Bone marrow (tissue), 2 donors: ENCODE measurements at places on chromosomes 16 and 17.

DNA sequence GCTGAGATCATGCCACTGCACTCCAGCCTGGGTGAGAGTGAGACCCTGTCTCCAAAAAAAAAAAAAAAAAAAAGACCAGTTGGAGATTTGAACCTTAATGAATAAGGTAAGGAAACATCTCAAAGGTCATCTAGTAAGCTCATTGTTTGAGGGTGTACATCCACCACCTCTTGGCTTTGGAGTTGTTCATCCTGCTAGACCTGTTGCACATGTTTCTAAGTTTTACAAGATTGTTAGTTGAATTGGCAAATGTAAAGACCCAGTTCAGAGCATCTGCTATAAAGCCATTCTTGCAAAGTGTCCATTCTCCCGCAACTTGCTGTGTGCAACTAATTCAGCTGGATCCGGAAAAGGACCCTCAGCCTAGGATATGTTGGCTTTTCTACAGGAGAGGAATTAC is 1.5 kb downstream of the PSMD7 start:
- DNase-seq, result no peak

- DNase-seq, result no peak
These were observed 183.5 kb downstream of the PHKB start for GRCh38 chr16:47644661-47645060.

GRCh38 chr17:14301279-14302090 is 604 bp downstream of the HS3ST3B1 start:
- DNase-seq, result no peak

- no peak for DNase-seq
These were observed 4.6 kb upstream of the NOL11 start for GRCh38 chr17:67713169-67713568.

DNA sequence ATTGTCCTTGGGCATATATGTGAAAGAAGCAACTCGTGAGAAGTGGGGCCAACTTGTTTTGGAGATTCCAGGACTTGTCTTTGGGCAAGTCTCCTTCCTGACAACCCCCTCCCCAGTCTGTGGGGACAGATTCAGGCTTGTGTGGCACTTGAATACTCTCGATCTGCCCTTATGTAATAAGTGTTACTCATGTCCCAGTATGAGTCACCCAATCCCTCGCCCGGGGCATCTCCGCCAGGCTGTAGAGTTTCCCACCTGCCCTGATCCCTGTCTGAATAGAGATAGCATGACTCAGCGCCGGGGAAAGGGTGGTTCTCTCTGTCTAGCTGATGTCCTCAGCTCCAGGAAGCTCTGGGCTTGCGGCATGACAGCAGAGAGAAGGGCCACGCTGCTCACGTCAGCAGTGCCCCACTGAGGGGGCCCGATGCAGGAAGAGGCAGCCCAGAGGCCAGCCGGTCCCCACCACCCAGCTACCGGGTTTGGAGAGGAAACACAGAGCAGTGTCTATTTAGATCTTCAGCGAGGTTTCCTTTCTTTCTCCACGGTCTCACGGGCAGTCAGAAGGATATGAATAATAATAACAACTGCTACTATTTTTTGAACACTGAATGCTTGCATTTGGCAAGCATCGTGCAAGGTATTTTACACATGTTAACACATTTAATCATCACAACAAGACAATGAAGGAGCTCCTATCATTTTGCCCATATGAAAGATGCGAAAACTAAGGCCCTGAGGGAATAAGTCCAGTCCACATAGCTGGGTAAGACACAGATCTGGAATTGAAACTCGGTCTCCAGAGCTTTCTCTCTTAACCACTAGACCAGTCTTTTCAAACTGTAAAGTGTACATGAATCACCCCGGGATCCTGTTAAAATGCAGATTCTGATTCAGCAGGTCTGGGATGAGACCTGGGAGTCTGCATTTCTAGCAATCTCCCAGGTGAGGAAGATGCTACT is 426.7 kb upstream of the MAF start:
- peak; percentile 48 for DNase-seq

GRCh38 chr16:55325080-55325447 is 1.1 kb downstream of the IRX6 start:
- DNase-seq, result no peak

- DNase-seq, result no peak
These were observed 4.9 kb downstream of the ACADVL start for GRCh38 chr17:7224661-7225111.

DNA sequence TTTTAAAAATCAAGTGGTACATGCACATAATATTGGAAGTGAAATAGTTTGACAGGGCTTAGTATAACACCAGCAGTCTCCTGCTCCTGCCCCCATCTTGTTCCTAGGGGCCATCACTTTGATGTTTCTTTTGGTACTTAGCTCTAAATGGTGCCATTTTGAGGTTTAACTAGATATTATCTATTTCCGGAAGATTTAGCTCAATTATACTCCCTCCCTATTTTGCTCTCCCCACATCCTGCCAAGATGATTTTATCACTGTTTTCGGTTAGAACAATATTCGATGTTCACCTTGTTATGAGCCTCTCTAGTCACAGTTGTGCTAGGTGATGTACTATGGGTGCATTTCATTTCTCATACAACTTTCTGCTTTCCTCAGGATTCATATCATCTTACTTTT is 20.0 kb upstream of the SLC35G3 start:
- no peak for DNase-seq

DNA sequence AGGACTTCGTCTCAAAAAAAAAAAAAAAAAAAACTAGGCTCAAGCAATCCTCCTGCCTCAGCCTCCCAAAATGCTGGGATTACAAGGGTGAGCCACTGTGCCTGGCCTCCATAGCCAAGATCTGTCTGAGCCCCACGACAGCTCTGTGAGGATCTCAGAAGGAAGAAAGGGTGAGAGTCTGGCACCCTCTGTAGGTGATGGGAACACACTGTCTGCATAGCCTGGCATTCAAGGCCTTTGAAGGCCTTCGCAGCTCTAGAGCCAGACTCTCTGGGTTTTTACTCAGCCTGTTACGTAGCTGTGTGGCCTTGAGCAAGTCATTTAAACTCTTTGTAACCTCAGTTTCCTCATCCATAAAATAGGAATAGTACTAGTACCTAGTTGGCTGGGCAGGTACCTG is 6.3 kb upstream of the XPO6 start:
- DNase-seq, result peak; percentile 50

DNA sequence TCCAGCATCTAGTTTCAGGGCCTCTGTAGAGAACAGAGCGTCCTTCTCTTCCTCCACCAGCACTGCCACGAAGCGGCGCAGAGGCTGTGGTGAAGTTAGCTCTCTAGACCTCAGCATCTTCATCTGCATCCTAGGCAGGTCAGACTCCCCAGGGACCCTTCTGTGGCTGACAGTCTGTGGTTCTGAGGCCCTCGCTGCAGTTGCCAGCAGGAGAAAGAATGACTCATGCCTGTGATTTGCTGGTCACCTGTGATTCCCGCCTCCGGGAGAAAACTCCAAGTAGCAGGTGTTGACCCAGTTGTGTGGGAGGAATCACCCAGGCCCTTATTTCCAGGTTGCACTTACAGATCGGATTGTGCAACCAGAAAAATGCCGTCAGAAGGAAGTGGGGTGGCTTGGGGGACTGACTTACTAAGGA is 117.3 kb upstream of the CACNG5 start:
- DNase-seq, result no peak
